HL-60 (cell line): ENCODE measurements at places on chromosomes 6 and 20.

GRCh38 chr6:56040889-56041301 lies 165.5 kb upstream of the BMP5 start:
- DNase-seq, result no peak

DNA sequence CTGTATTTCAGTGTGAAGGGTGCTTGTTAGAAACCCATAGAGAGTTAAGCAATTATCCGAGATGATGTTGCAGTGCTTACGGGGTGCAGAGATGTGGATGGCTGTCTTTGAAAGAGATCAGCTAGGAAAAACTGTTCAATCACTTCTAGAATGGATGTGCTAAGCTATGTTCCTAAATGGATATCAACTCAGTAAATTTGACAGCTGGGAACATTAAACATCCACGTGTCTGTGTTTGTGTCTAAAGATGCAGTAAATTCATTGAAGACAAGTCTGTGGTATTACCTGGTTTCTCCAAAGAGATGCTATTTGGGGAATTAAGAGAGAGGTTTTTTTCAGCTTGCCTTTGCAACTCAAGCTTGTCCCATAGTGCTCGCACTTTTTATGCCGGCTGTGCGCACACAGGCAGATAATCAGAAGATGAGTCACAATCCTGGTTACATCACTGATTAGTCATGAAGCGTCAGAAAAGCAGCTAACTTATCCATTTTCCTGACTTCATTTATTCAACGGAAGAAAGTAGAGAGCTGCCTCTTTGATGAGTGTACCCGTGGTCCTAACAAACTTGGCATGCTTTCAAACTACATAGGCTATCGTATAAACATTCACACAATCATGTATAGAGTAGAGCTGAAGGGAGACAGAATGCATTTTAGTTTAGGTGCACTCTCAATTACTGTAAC lies 691.7 kb upstream of the SLC35B3 start:
- no peak for DNase-seq

- no peak for DNase-seq
These were observed at the start of gene POPDC3 for GRCh38 chr6:105179244-105180065. TSS of gene POPDC3 (minus strand) at chr6:105180014. CDS start at chr6:105161909, 18,105 bp downstream.

DNA sequence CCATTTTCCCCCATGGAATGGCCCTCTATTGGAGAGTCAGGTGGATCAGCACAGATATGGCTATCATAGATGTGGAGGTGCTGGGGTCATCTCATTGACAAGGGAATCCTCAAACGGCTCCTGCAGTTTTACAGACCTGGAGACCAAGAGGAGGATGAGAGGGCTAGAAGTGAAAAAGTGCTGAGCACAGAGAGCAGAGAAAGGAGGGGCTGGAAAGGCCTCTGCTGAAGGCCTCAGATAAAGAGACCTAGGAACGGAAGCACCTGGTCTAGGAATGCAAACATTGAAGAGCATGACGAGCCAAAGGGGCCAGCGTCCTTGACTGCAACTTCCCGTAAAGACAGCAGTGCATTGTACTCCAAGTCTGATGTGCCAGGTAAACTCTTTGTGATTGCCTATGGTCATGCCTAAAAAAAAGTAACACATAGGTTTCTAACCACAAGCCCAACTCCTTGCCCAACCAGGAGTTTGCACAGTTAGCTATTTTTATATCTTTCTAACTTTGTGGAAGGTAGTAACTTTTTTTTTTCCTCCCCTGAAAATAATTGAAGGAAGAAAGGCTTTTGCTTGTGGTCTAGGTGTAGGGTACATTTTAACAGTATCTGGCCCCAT lies 15.2 kb downstream of the RSPH4A start:
- DNase-seq, result no peak

GRCh38 chr6:166584853-166585429 lies 1.5 kb downstream of the RAMACL start:
- no peak for DNase-seq

GRCh38 chr20:58161192-58161591 lies 67.3 kb downstream of the ANKRD60 start:
- DNase-seq, result no peak

DNA sequence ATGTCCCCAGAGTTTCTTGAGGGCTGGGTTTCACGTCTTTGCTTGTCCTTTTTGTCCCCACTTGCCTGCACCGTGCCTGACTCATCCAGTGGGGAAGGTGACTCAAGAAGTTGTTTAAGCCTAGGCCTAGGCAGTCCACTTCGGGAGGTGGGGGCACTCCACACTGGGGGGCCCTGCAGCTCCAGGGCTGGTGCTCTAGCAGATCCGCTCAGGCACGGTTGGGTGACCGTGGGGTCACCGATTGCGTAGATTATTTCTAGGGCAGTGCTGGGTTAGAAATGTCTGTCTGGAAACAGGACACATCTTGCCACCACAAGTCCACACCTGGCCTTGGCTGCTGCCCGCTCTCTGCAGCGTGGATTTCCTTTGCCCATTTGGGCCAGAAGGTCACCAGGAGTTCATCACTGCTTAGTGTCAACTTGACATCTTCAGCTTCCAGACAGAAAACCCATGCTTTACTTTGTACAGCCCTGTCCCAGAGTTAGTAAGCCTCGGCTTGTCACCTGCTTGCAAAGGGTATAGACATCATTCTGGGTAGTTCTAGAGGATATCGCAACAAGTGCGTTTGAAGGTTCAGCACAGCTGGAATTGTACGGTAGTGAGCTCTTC lies 13.6 kb upstream of the C20orf144 start:
- DNase-seq, result no peak

DNA sequence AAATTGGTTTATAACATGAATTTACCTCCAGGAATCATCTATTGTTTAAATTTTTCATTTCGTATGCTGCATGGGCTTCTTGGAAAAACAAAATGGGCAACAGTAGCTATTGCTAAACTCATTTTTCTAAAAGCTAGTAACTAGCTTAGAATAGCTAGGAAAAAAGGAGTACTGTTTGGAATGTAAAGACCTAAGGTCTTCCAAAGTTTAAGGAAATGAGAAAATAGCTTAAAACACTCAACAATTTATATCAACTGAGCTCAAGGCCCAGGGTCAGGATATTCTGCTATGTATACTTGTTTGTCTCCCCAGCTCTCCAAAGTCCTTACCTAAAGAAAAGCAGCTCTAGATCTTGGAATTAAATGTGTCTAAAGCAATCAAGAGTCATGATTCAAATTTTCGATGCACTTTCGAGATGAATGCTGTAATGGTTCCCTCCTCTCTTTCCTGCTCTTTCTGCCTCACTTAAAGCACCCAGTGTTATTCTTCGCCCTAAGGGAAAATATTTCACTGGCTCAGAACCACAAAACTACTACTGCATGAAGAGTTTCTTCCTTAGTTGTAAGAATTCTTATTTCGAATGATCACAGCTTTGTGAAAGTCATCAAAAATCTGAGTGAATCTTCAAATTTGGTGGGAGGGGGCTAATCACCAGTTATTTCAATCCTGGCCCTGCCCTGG lies 41.6 kb downstream of the LYRM4 start:
- DNase-seq, result no peak

DNA sequence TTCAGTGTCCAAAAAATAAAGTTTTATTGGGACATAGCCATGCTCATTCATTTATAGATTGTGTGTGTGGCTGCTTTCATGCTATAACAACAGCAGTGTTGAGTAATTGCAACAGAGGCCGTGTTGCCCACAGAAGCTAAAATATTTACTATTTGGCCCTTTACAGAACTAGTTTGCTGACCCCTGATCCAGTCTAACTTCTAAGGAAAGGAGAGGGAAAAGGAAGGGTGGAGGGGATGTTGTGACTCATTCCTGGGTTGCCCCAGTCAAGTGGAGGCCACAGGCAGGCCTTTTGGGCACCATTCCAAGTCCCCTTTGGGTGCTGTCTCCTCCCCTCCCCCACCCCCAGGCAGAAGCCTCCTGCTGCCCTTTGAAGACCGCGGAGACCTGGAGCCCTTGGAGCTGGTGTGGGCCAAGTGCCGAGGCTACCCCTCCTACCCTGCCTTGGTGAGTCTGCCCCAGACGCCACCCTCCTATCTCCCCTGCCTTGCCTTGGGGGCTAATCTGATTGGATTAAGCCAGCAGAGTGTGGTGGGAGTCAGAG lies 28.4 kb downstream of the BRPF3 start:
- peak; percentile 70 for DNase-seq

DNA sequence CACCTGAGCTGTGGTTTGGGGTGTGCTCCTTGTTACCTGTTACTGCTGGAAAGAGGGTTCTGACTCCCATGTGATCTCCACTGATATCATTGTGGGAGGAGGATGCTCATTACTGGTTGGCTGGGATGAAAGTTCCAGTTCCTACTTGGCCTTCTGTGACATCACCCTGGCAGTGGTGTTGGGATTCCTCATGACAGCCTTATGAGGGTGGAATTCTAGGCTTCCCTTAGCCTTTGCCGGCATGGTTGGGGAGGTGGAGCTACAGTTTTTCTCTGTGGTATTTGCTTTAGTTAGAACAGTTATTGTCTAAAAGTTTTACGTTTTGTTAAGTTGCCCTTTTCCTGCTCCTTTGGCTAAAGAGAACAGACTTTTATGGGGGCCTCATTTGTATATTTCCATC lies 112.1 kb downstream of the AFG1L start:
- DNase-seq, result no peak

DNA sequence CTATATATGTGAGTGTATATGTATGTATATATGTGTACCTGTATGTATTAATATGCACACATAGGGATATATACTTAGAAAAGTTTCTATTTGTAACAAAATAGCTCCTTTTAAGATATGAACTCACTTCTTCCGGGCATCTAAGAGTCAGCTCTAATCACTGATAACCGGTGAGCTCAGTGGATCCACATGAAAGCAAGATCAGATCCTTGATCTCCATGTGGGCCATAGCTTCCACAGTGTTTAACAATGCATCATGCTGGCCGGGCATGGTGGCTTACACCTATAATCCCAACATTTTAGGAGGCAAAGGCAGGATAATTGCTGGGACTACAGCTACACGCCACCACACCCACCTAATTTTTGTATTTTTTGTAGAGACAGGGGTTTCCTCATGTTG lies 52.6 kb downstream of the ECT2L start:
- DNase-seq, result no peak

GRCh38 chr6:21593927-21594415 lies 420 bp downstream of the SOX4 start:
- peak; percentile 51 for DNase-seq

GRCh38 chr20:62353289-62354030 lies 13.7 kb downstream of the LAMA5 start:
- no peak for DNase-seq

DNA sequence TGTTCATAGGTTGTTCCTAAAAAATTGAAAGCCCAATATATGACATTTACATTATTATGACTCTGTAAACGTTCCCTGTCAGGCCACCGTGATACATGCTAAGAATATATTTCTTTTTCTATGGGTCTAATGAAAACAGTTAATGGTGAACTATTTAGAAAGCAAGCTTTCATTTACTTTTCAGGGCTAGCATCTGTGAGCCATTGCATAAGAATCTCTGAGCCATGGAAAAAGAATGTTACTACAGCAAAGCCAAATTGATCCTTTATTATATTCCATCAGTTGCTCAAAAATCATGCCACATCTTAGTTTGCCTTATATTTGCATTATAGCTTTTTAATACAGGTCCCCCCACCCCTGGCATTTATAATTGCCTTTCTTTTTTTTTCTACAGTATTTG lies 275.5 kb downstream of the ZFAND3 start:
- DNase-seq, result no peak

DNA sequence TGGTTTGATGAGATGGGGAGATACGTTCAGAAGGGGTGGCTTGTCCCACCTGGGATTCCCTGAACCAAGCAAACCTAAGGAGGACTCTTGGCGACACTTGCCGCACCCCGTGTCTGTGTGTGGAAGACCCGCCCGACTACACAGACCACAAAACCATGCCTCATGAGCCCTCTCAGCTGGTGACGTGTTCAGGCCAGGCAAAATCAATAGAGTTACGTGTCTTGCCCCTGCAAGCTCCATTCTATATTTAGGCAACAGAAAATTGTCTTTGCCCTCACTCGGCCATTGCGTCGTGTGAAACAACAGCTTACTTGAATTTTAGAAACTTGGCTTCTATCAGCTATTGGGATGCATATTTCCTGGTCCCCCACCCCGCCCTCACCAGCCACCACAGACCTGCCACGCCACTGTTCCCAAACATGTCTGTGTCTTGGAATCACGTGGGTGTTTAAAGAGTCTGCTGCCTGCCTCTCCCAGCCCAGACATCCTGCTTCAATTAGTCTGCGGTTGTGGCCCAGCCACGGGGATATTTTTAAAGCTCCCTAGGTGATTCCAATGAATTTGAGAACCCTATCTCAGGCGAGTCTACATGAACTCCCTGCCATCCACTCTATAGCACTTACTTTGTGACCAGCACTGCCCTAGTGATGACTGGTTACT lies 279.2 kb upstream of the EXOC2 start:
- DNase-seq, result no peak

DNA sequence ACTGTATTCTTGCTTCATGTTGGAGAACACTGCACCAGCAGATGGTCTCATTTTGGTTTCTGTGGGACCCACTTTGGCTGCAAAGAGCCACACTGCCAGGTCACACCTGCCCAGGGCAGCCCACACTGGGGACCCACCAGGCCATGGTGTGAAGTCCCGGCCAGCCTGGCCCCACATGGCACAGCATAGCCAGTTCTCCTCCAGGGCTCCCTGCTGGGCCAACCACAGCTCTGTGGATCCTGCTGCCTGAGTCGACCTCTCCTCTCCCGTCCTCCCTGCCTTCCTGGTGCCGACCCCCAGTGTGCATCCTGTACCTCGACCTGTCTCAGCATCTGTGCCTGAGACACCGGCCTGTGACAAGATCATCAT lies 3.0 kb downstream of the ARFRP1 start:
- no peak for DNase-seq

- DNase-seq, result no peak
These were observed 95.6 kb downstream of the CDYL start for GRCh38 chr6:4871825-4872224.

GRCh38 chr20:10604865-10605440 lies 68.8 kb downstream of the JAG1 start:
- no peak for DNase-seq

GRCh38 chr6:166228839-166229528 lies 61.3 kb upstream of the TBXT start:
- DNase-seq, result no peak

- no peak for DNase-seq
These were observed 4.7 kb upstream of the GJA1 start for GRCh38 chr6:121430514-121431460.

DNA sequence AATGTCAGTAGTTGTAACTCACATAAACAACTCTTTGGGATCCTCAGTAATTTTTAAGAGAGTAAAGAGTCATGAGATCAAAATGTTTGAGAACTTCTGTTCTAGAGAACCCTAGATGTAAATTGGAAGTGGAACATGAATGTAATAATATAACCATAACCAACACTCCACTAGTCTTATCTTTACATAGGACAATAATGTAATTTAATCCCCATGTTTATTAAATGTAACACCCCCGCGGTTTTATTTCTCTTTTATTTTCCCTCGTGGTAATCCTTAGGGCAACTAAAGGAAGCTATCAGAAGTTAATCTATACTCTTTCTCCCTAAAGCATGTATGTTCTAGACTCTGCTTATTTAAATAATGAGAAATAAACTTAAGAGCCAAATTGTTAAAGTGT lies 54.4 kb downstream of the ZNF292 start:
- no peak for DNase-seq

GRCh38 chr6:116118608-116119007 lies 7.3 kb downstream of the COL10A1 start:
- no peak for DNase-seq
